Cardiac fibroblast (primary cell): ENCODE measurements at places on chromosomes 4 and X.
A peak's percentile ranks its signal among the peaks of the same experiment; 100 is the strongest.

- DNase-seq, result no peak
Measured at GRCh38 chr4:150127757-150128156, 49.5 kb downstream of the DCLK2 start.

DNA sequence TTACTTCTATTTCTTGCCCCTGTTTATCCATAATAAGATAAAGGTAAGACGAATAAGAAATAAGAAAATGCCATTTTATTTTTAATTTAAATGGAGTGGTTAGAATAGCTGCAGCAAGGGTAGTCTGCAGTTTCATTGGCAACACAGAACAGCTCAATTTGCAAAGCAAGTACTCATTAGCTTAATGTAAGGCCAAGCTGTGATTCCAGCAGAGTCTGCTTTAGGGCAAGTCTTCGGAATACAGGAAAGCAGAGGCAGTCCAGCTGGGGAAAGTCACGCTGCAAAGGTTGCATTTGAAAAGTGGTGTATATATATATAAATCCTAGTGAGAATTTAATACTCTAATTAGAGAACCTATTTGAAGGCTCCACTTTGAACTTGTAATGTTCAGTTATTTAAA, 59.0 kb downstream of the ANXA10 start:
- DNase-seq, result no peak

GRCh38 chrX:78945186-78945912, at the start of gene P2RY10:
P2RY10 (plus strand) TSS chrX:78945391; CDS start chrX:78960521, 15,130 bp downstream.
- no peak for DNase-seq

GRCh38 chr4:86271057-86271456, 88.8 kb downstream of the MAPK10 start:
- DNase-seq, result peak; percentile 16

DNA sequence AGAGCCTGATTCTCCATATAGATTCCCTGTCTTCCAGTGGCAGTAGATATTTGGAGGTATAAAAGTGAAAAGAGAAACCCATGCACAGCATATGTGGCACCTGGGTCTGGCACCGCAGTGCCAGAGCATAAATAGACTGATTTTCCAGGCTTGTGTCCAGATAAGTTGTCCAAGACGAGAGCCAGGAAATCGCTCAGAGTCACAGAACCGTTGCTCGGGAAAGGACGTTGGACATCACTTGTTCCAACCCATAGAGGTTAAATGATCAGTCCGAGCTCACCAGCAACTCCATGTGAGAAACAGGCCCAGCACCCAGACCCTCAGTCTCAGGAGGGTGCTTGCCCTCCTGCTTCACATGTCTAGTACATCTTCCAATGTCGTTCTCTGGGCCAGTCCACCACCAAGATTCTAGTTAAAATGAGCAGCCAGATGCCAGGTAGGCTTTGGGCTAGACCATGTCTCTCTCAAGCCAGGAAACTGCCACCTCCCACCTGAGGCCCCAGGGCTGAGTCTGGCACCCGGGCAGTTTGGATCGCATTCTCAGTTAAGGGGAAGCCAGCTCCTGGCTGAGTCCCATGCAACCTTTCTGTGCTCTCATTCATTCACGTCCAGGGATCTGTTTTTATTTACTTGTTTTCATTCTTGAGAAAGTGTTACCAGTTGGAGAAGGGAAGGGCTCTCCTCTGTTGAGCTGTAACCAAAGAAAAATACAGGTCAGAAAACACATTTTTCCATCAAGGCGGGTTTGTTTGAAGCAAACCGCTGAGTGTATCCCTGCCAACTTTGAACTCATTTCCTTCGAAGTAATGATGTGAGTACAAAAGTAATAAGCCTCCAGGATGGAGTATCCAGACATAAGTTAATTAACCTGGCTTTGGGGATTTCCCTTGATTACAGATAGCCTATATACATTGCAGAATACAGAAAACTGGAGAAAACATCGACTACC, 91.7 kb downstream of the PHOX2B start:
- no peak for DNase-seq

GRCh38 chr4:5878359-5878758, 14.5 kb downstream of the CRMP1 start:
- DNase-seq, result no peak

- DNase-seq, result no peak
Measured at GRCh38 chr4:47974566-47974965, 41.9 kb downstream of the CNGA1 start.

- DNase-seq, result no peak
Measured at GRCh38 chr4:164997941-164998340, 20.5 kb upstream of the TRIM61 start.

- DNase-seq, result no peak
Measured at GRCh38 chr4:26529479-26529878, 39.2 kb upstream of the CCKAR start.

GRCh38 chrX:118554511-118554910, 58.9 kb downstream of the DOCK11 start:
- no peak for DNase-seq

GRCh38 chrX:118965395-118965794, 9.0 kb upstream of the LONRF3 start:
- DNase-seq, result no peak

DNA sequence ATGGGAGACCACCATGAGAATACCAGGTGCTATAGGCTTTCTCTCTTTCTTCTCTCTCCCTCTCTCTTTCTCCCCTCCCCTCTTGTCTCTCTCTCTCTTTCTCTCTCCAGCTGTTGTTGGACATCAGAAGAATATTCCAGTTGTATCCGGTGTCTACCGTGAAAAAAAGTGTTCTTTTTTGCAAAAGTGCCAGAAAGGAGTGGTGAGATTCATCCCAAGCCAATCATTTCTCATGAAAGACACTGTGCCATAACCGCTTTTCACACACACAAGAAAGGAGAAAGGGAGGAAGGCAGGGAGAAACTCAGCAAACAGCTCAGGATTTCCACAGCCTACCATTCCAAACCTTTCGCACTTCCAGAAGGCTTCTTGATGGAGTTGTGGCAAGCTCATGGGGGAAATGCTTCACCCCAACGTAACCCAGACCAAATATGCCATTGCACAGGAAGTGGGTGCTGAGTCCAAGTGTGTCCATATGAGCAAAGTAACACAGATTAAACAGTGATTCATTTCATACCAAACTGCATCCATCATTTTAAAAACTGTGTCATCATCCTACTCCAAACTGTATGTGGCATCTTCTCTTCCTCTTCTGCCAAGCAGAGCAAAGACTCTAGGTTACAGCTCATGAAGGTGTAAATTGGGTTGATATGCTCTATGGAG, 224.0 kb downstream of the APBB2 start:
- peak; percentile 97 for DNase-seq

DNA sequence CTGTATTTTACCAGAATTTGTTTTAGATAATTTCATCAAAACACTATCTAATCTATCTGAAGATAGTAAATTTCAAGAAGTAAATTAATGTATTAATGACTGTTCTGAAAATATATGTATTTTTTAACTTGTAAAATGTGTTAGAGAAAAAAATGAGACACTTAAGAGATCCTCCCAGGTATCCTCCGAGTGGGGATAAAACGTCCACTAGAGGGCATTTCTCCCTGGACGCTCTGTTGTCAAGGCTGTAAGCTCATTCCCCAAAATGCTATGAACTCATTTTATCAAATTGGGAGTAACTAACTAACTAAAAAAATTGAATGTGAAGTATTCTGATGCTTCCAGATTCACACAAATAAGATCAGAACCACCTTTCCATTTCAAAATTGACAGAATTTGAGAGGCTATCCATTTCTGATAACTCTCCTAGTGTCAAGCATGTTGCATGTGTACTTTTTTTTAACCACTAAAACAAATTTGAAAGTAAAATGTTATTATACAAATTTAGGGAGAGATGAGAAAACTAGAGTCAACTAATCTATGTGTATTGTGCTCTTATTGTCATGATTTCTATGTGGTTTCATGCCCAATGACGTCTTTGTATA, 337.3 kb upstream of the HS3ST1 start:
- DNase-seq, result peak; percentile 70

GRCh38 chr4:147755561-147756295, 23.8 kb downstream of the ARHGAP10 start:
- DNase-seq, result peak; percentile 41

DNA sequence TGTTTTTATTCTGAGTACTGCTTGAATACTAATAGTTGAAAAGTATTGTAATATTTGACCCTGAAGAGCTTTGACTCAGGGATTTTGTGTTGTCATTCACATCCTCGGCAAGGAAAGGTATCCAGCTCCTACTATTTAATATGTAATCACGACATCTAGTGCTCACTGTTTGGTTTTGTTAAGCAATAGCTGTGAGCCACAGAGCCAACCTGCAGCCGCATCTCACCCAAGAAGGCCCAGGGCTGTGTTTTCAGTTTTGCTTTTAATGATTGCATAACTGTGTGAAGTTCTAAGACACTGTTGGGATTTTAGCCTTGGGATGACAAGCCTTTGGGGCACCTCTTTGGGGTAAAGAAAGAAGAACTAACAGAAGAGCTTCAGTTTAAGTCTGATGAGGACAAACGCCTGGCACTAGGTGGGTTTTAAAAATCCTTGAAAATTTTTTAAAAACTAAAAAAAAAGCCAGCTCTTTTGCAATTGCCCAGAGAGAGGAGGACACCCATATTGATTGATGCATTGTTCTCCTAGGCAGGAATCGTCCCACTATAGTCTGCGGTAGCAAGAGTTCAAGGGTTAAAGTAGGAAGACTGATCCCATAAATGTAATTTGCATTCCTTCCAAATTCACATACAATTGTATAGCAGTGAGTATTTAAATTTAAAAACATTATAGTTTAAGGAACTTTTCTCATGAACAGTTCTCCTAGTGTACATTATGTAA, 157.8 kb downstream of the RELL1 start:
- DNase-seq, result no peak

GRCh38 chr4:94995684-94996394, 238.1 kb downstream of the BMPR1B start:
- DNase-seq, result peak; percentile 57

- DNase-seq, result no peak
Measured at GRCh38 chr4:165826166-165826565, 46.9 kb upstream of the TLL1 start.

- DNase-seq, result peak; percentile 23
Measured at GRCh38 chr4:125639182-125639621, 324.4 kb downstream of the FAT4 start.

DNA sequence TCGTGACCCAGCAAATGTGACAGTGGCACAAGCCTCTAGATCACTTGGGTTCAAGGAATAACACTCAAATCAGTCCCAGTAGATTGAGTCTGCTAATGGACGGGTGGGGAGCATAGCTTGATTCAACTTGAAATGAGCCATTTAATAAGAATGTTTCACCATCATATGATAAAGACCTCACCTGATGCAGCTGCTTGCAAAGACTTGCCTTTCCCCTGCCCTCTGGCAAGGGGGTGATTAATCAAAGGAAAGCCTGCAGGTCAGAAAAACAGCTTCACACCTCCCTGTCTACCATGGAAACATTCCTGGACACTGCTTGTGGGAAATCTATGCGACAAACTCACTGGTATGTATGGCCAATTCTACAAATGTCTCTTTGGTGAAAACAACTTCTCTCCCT, 54.5 kb downstream of the CD99L2 start:
- no peak for DNase-seq

DNA sequence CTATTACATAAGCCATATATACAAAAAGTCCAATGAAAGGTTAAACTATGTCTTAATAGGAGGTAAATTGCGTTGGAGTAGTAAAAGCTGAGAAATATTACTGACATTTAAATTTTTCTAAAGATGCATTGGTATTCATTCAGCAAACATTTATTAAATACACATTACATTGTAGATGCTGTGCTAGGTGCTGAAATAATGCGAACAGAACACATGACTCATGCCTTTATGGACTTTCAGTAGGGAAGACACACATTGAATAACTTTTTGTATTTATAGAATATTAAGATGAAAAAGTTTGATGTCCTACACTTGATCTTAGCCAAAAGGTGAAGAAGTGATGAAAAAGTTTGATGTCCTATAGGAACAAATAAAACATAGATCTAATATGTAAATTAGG, 871.1 kb upstream of the SLIT2 start:
- peak; percentile 70 for DNase-seq

- DNase-seq, result no peak
Measured at GRCh38 chr4:3219761-3220475, 29.0 kb upstream of the MSANTD1 start.

DNA sequence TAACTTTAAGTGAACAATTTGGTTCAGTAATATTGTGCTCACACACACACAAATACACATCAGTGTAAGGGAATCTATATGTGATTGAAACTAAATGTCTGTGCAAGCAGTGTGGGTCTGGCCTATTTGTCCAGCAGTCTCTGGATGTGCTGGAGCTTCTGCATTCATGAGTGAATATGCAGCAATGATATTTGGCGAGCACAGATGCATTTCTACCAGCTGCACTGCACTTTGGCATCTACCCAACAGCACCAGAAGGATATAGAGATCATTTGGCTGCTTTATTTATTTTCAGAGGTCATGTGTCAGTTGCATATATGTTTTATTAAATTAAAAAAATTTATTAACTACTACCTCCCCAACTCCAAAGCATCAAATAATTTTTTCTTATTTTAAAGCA, 613.4 kb upstream of the NR3C2 start:
- no peak for DNase-seq
